ENCODE measurements at places on chromosomes 2 and 18.

DNA sequence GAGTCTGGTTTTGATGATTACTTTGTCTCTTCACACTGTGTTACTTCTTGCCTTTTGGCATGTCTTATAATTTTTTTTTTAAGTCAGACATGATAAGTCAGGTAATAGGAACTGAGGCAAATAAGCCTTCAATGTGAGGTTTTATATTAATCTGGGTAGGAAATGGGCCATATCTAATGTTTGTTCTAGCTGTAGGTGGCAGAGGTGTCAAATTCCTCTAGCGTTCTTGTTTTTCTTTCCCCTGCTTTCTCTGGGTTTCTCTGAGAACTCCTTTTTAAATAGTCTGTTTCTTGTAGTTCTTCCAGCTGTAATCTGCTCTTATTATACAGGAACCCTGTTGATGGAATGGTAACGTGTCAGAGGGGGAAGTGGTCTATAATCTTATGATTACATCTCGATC, 5.7 kb downstream of the SP140 start:
- no peak for DNase-seq

DNA sequence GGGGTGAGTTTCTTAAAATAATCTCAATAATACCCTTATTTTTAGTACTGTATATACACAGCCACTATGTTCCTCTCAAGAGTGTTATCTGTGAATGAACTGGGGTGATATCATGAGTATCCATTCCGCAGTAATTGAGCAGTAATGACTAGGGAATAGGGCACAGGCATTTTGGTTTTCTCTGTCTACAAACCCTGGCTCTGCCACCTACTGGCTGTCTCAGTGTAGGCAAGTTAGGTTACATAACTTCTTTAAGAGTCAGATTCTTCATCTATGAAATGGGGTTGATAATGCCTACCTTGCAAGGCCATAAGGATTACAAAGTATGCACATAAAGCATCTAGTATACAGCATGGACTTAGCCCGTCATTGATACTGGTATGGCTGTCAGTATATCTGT, 555.8 kb downstream of the NRXN1 start:
- no peak for DNase-seq

- no peak for DNase-seq
Measured at GRCh38 chr18:9278028-9278427, 56.5 kb upstream of the TWSG1 start.

- no peak for DNase-seq
Measured at GRCh38 chr2:7333960-7334493, 416.8 kb downstream of the RNF144A start.

- DNase-seq = peak; percentile 39
Measured at GRCh38 chr2:51782921-51783765, 751.2 kb upstream of the NRXN1 start.

DNA sequence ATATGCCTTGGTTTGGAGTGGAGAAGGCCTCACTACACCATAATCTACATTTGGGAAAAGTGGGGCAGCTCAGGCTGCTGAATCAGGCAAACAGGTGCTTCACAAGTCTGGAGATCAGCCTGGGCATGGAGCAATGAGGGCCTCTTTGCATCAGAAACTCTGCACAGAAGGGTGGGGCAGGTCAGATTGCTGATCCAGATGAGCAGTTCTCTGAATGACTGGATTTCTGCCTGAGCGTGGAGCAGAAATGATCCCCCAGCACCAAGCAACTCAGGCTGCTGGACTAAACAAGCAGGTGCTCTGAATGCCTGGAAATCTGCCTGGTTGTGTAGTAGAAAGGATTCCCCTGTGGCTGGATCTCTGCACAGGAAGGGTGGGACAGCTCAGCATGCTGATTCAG, 605.3 kb upstream of the ZNF804A start:
- no peak for DNase-seq

DNA sequence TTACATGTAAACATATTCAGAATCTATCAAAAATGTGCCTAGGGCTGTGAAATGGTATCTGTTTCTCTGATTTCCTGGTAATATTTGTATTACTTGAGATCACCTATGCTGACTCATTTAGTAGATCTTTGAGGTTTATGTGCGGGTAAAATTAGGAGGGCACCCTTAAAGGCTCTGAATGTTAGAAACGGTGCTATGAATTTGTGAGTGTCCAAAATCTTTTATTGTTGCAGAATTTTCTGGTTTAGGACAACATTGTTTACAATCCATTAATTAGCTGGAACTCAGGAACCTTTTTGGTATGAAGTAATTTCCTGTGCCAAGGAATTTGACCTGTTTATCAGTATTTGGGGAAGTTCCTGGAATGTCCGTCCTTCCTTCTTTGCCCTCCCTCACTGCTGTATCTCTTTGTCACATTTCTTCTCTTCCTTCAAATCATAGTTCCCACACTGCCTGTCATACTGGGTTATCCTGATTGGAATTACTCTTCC, 130.5 kb downstream of the TANC1 start:
- DNase-seq = no peak

- no peak for DNase-seq
Measured at GRCh38 chr18:79624356-79625170, 55.0 kb upstream of the CTDP1 start.

Data from GM23248 (cell line).